D341Med (cell line): ENCODE measurements at places on chromosomes 16 and 17.

GRCh38 chr16:87555647-87556046, 46.7 kb upstream of the JPH3 start:
- no peak for DNase-seq

- DNase-seq: peak; percentile 8
Observed at GRCh38 chr16:55912022-55912421, 36.8 kb upstream of the CES5A start.

- DNase-seq: no peak
Observed at GRCh38 chr16:22353191-22353919, 21.1 kb downstream of the CDR2 start.

- DNase-seq: no peak
Observed at GRCh38 chr17:68532826-68533225, 20.6 kb downstream of the PRKAR1A start.

DNA sequence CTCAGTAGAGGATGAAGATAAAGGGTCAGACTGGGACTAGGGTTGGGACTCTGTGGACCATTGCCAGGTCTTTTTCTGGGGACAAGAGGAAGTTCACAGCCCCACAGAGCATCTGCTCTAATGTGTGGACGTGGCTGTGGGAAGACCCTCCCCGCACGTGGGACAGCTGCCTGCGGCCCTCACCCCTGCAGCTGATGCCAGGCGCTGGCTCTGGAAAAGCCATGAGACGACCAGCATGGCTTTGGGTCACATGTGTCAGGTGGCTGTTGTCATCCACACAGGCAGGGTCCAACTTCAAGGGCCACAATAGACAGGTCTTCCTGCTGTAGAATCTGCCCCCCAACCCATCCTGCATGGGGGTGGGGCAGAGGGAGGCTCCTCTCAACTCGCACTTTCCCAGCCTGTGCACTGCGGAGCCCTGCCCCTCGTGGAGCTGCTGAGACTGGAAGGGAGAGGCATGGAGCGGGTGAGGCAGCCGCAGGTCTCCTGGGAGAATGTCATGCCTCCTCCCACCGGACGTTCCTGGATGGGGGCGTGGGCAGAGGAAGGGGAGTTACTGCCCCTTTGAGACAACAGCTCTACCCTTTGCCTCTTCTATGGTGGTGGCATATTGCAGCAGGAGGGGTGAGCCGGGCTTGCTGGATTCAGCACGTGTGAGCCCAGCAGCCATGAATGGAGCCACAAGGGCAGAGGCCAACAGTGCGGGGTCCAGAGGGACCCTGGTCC, 53.4 kb downstream of the PIMREG start:
- DNase-seq: no peak

GRCh38 chr16:58999762-59000161, 265.6 kb upstream of the GOT2 start:
- no peak for DNase-seq

DNA sequence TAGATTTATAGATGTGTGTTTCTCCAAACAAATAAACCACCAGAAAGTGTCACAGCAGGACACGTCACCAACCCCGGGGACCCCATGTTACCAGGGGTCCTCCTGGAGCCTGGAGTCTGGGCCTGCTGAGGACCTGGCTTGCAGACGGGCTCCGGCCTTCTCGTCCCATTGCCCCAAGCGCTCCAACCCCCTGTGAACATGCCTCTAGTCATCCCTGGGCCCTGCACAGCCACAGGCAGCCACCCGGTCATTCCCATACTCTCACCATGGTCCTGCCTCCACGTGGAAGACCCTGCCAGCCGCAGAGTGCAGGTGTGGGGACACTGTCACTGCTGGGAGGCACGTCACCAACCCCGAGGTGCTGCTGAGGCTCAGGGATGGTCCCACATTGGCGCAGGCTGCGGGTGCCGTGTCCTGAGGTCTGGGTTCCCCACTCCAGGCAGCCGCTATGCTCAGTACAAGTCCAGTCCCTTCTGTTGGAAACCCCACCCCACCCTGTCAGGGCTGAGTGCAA, 4.5 kb downstream of the SECTM1 start:
- no peak for DNase-seq

DNA sequence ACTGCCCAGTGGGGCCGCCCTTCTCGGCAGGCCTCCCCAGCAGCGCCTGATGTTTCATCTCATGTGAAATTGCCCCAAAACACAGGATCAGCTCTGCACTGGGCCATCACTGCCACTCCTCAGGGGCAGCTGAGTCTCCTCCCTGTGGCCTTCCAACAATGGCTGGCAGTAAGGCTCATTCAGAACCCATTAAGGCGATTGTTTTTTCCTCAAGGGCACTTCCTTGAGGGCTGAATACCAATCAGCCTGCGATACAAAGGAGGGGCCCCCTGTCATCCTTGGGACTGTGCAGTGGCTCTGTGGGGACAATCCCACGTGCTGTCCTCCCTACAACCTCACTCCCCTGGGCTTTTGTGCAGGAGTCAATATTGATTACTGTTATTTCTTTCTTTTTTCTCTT, 47.5 kb downstream of the XYLT1 start:
- no peak for DNase-seq

DNA sequence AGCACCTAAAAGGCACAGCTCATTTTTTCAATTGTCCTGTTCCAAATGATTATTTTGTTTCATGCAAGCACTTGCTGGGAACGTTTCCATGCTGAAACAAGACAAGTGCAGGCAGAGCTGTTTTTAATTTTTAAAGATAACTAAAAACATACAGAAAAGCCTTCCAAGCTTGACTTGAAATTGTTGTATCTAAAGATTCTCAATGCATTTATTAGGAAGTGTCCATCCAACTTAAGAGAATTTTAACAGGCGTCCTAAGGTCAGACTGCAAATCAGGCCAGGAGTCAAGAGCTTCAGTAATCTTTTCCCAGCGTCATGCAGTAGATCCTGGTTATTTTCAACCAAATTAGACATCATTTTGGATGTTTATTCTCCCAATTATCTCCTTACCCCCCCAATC, 702.8 kb downstream of the KCNJ2 start:
- DNase-seq: no peak

GRCh38 chr17:16269658-16270057, 52.6 kb downstream of the PIGL start:
- no peak for DNase-seq

DNA sequence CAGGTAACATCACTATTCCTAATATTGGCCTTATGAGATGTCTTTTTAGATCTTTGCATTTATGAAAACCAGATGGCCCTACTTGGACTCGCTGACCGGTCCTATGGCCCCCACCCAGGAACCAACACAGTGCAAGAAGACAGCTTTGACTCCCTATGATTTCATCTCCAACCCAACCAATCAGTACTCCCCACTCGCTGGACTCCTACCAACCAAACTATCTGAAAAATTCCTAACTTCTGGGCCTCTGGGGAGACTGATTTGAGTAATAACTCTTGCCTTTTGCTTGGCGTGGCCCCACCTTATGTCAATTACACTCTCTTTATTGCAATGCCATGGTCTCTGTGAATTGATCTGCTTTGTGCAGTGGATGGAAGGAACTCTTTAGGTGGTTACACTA, 828.9 kb downstream of the CDH11 start:
- no peak for DNase-seq

DNA sequence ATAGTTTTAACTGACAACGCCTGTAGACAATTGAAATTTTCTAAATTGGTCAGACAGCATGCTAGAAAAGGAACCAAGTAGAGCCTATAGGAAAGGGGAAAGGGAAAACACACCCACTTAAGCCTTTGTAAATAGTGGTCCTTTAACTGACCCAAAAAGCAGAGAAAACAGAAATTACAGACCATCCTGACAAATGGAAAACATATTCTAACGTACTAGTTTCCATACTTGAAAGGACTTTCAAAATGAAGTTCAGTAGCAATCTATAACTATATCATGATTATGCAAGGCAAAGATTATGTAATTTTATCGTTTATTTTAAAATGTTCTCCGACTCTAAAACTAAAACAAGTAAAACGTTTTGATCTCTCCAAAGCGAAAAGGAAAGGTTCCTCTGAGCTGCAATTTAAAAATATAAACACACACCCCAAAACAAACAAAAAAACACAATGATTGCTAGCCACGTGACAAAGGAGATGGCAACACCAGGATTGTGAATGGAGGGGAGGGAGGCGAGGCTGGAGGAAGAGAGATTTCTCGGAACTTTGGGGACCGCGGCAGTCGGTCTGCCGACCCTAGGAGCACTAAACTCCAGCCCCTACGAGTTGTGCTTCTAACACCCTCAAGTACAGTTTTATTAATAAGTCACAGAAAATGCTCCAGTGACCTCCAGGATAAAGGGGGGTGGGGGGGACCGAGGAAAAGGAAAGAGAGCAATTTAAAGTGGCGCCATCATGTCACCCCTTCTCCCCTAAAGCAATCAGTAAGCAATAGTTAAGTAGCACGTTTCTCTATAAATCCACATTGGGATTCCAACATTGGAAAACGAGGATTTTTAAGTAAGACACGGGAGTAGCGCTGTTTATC, 1.7 kb downstream of the KANSL1 start:
- peak; percentile 78 for DNase-seq

GRCh38 chr16:29237971-29238370, 168.5 kb downstream of the NPIPB11 start:
- DNase-seq: no peak

GRCh38 chr17:34671191-34671590, 91.8 kb downstream of the TMEM132E start:
- DNase-seq: no peak

GRCh38 chr16:48197294-48197693, 41.5 kb upstream of the ABCC12 start:
- DNase-seq: no peak

DNA sequence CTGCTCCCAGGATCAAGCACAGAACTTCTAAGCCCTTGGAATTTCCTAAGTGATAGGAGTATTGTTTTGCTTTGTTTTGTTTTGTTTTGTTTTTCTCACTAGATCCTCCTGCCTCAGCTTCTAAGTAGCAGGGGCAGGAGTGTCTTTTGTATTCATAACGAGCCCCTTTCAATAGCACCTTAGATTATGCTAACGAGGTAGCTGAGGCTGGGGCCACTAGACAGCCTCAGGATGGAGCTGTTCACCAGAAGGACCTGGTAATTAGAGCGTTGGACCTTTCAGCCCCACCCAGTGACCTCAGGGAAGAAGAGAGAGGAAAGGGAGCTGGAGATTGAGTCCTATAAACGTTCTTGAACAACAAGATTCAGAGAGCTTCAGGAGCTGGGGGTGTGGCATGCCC, 43.6 kb downstream of the IKZF3 start:
- no peak for DNase-seq

DNA sequence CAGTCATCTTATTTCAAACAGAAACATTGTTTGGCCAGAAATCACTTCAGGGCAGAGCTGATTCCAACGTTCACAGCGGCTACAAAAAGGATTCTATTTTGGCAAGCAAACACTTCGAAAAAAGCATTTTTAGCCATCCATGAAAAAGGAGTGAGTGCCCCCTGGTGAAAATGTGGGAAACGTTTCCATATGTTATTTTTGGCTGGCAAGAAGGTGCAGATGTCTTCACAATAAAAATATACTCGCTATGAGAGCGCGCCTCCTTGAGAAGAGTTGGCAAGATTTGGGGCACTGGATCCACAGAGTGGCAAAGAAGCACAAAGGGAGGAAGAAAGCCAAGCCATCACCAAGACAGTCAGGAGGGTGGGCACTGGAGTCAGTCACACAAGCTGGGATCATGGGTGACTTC, 191.1 kb downstream of the CHD9NB start:
- DNase-seq: peak; percentile 50

- DNase-seq: no peak
Observed at GRCh38 chr16:71666928-71667707, 41.1 kb downstream of the MARVELD3 start.

DNA sequence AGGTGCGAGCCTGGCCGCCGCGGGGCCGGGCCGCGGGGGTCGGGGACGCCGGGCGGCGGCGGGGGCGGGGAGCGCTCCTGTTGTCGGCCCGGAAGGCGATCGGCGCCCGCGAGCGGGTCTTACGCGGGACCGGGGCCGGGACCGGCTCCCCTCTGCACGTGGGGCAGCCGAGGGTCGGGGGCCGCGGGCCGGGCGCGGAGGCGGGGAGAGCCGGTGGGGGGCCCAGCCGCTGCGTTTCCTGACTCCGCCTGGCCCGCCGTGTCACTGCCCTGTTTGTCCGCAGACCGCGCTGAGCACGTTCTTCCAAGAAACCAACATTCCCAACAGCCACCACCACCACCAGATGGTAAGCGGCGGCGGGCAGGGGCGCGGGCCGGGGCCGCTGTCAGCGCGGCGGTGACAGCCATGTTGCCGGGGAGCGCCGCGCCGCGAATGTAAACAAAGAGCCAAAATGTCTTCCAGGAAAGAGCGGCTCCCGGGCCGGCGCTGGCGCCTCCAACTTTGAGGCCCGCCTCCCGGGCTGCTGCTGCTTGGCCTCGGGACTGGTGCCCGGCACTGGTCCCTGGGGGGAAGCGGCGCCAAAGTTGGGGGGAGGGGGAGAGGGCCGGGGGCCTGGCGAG, 586 bp downstream of the UBALD2 start:
- DNase-seq: peak; percentile 89

DNA sequence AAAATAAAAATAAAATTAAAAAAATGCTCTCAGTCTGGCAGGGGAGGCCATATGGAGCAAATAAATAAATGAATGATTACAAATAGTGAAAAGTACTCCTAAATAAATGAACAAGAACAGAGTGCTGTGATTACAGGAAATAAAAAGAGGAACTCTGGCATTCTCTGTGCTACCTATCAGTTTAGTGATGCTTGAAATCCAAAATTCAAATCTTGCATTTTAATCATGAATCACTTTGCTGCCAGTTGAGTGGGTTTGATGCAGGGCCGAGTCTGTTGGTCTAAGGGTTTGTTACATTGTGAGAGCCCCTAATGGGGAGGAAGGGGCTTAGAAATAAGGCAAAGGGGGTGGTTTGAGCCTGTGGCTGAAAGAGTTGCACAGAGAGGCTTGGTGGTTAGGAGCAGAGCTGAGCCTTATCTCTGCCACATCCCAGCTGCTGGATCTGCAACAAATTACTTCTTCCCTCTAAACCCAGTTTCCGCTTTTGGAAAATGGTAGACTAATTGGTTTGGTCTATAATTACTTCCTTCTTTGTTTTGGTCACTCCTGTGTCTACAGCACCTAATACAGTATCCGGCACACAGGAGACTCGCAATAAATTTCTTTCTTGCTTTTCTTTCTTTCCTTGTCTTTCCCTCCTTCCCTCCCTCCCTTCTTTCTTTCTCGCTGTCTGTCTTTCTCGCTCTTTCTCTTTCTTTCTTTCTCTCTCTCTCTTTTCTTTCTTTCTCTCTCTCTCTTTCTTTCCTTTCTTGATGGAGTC, 6.3 kb upstream of the ABCC1 start:
- no peak for DNase-seq

GRCh38 chr17:69282002-69282401, 44.9 kb downstream of the ABCA5 start:
- no peak for DNase-seq

DNA sequence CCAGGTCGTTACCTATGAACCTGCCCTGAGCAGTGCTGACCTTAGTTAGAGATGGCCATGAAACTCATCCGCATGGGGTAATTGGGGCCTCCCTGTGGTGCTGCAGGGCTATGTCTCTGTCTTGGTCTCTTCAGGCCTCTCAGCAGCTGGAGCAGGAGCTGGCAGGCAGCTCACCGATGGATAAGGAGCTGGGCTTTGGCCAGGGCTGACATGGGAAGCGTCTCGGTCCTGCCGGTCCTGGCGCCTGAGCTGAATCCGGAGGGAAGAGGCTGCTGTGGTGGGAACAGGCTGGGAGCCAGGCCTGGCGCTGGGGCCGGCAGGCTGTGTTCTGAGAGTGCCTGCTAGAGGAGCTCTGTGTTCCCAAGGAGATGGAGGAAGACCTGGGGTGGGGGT, 10.1 kb downstream of the IL32 start:
- DNase-seq: no peak
